ENCODE measurements at places on chromosomes 6 and 20. TPM values are rescaled to one million over a fixed set of nuclear protein-coding genes. Genes with fewer than 3 reads are reported as not detected.

The RPL10A gene
- total RNA-seq = 1,163 TPM

DNA sequence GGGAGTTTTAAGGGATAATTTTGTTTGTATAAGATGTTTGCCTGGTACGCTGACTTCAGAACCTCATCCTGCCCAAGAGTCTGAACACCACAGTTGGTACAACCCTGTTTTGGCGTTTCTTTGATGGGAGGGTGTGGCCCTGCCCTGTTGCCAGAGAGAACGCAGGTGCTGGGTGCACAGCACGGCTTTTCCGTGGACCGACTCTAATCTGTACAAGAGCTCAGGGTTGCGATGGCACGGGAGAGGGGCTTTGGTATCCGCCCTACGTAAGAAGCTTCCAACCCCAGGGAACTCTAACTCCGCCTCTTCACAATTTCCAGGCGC lies 1.3 kb downstream of the CYP24A1 start:
- H3K27ac ChIP-seq = no peak overlapping the region
- no peak for DNase-seq
- no peak overlapping the region for H3K4me3 ChIP-seq
- H3K4me1 ChIP-seq = peaks cover 18% of the 10 kb centered on the region
- peaks cover 83% of the 10 kb centered on the region for H3K27me3 ChIP-seq

- no peaks in the 10 kb centered on the region for H3K36me3 ChIP-seq
- H3K4me3 ChIP-seq = no peak overlapping the region
- H3K27ac ChIP-seq = no peak overlapping the region
Observed at GRCh38 chr6:77181749-77182148, 281.5 kb downstream of the HTR1B start.

GRCh38 chr6:579339-579738 lies 77.6 kb downstream of the HUS1B start:
- peaks cover 38% of the 10 kb centered on the region for H3K4me1 ChIP-seq
- H3K27ac ChIP-seq = no peak overlapping the region

DNA sequence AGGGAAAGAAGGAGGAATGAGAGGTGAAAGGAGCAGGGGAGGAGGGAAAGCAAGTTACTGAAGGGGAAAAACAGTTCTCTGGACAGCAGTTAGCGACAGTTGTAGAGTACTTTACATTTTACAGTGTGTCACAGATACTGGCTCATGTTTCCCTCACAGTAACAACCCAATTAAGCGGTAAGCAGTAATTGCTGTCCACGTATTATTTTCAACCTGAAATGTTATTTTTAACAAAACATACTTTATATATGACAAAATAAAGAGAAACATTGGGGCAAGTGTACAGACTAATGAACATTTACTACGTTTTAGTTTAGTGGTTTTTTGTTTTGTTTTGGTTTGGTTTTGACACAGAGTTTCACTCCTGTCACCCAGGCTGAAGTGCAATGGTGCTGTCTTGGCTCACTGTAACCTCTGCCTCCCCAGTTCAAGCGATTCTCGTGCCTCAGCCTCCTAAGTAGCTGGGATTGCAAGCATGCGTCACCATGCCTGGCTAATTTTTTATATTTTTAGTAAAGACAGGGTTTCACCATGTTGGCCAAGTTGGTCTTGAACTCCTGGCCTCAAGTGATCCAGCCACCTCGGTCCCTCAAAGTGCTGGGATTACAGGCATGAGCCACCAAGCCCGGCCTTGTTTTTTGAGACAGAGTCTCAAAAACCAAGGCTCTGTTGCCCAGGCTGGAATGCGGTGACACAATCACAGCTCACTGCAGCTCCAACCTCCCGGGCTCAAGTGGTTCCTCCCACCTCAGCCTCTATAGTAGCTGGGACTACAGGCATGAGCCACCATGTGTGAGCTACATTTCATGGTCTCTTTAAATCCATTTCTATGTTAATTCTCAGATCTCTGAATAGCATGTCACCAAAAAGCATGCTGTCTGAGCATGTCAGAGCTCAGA lies 22.6 kb upstream of the BTN3A2 start:
- H3K36me3 ChIP-seq = no peaks in the 10 kb centered on the region
- peak overlapping the region; percentile 87 for H3K27ac ChIP-seq
- DNase-seq = peak; percentile 60
- peaks cover 11% of the 10 kb centered on the region for H3K27me3 ChIP-seq

DNA sequence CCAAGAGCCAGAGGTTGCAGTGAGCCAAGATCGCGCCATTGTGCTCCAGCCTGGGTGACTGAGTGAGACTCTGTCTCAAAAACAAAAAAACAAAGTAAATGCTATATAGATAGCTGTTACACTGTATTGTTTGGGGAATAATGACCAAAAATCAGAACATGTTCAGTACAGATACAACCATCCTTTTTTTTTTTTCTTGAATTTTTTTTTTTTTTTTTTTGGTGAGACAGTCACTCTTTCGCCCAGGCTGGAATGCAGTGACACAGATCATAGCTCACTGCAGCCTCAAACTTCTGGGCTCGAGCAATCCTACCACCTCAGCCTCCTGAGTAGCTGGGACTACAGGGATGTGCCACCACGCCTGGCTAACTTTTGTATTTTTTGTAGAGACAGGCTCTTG lies 63.7 kb downstream of the BCAS4 start:
- H3K27ac ChIP-seq = no peak overlapping the region
- DNase-seq = no peak
- no peak overlapping the region for H3K4me3 ChIP-seq
- H3K36me3 ChIP-seq = peaks cover 2% of the 10 kb centered on the region
- peaks cover 4% of the 10 kb centered on the region for H3K4me1 ChIP-seq
